ENCODE measurements at places on chromosomes 2 and 18. TPM values are rescaled to one million over a fixed set of nuclear protein-coding genes. Genes with fewer than 3 reads are reported as not detected.

Gene DRC1
- 0.45 TPM for total RNA-seq

Gene CAPN14
- not detected for total RNA-seq

Gene GALR1
- total RNA-seq = not detected

Gene MAPK4
- 0.20 TPM for total RNA-seq

Gene GAREM2
- 6.1 TPM for total RNA-seq

Gene LINC00305
- not detected for total RNA-seq

All from A549 treated with GW870086 at 1 μM for 4 hours (cell line).